Uterus (tissue), 4 donors: ENCODE measurements at places on chromosomes 5 and 9. TPM values are rescaled to one million over a fixed set of nuclear protein-coding genes. Genes with fewer than 3 reads are reported as not detected.

Gene IL17B
- total RNA-seq = not detected

Gene CNTNAP3B
- total RNA-seq = 15.9 TPM

Gene EGFLAM
- total RNA-seq = 16.8 TPM

Gene DOLK
- 22.3 TPM for total RNA-seq

Gene NDUFS6
- total RNA-seq = 17.9 TPM

Gene GRIN3A
- total RNA-seq = 5.9 TPM

Gene BRD3
- total RNA-seq = 85.0 TPM

Gene KIAA1958
- 11.1 TPM for total RNA-seq

Gene PPIC
- total RNA-seq = 27.1 TPM

Gene SLC25A2
- total RNA-seq = 2.4 TPM

Gene SLC6A7
- total RNA-seq = not detected

Gene RFK
- 31.0 TPM for total RNA-seq

Gene LPAR1
- 12.3 TPM for total RNA-seq

Gene CAAP1
- total RNA-seq = 34.0 TPM

Gene GFI1B
- total RNA-seq = not detected

Gene PAX5
- 0.55 TPM for total RNA-seq

Gene PAIP2
- 144 TPM for total RNA-seq

Gene SLC9A3
- 0.29 TPM for total RNA-seq

Gene PCDHB4
- total RNA-seq = 10.5 TPM

Gene RGS14
- total RNA-seq = 14.7 TPM

Gene GRXCR2
- total RNA-seq = not detected

Gene KYAT1
- total RNA-seq = 11.0 TPM

Gene ADGRD2
- 0.76 TPM for total RNA-seq

Gene C9
- not detected for total RNA-seq

Gene IL13
- not detected for total RNA-seq

Gene CTXN3
- not detected for total RNA-seq

Gene FBN2
- 1.2 TPM for total RNA-seq

Gene ARL14EPL
- total RNA-seq = not detected

Gene GRM6
- not detected for total RNA-seq

Gene LCN2
- not detected for total RNA-seq

Gene SPINK7
- total RNA-seq = not detected

Gene PDZD2
- total RNA-seq = 17.2 TPM

Gene CATSPER3
- total RNA-seq = 2.7 TPM

Gene ATP10B
- 0.07 TPM for total RNA-seq

Gene SCGB3A2
- total RNA-seq = not detected

Gene OSMR
- total RNA-seq = 23.8 TPM

Gene PCYOX1L
- total RNA-seq = 8.6 TPM

Gene ATP6V0E1
- total RNA-seq = 139 TPM

Gene ELL2
- 53.2 TPM for total RNA-seq
